ENCODE measurements at places on chromosomes 6 and 20. TPM values are rescaled to one million over a fixed set of nuclear protein-coding genes. Genes with fewer than 3 reads are reported as not detected.

DNA sequence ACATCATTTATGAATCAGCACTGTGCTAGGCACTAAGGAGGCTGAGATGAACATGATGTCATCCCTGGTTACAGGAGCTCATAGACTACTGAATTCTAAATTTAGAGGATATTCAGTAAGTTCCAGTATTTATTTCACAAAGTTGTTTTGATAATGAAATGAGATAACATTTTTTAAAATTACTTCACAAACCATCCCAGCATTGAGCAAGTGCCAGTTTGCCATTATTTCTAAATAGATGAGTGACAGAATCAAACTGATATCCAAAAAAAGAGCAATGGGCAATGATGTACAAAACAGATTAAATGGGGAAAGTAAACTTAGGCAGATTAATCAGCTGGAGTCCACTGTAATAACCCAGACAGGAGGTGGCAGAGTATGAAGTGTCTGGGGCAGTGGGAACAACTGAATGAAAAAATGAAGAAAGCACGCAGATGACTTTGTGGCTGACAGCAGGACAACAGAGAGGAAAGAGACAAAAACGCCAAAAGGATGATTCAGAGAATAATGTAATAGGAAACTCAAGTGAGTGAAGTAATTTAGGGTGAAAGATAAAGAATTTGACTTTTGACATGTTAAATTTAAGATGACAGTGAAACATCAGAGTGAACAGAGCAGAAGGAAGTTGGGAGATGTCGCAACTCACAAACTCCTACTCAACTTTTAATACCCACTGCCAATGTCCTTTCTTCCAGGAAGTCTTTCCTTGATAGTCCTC lies 70.2 kb downstream of the RCAN2 start:
- no peak for DNase-seq

REM1 gene
- total RNA-seq = not detected

- DNase-seq = no peak
Measured at GRCh38 chr6:156862711-156863110, 85.5 kb downstream of the ARID1B start.

ELOVL4 gene
- total RNA-seq = 2.6 TPM

LIN28B gene
- total RNA-seq = 0.06 TPM

DNA sequence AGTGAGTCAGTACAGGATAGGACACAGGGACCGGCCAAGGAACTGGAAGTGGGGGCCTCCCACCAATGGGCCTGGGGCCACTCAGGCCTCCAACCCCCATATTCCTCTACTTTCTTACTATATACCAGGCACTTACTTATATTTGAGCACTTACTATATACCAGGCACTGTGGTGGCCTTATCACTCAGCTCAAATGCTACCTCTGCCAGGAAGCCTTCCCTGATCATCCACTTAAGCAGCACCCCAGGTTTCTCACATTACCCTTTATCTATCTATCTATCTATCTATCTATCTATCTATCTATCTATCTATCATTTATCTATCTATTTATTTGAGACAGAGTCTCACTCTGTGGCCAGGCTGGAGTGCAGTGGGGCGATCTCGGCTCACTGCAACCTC lies 12.3 kb upstream of the UBE2V1 start:
- no peak for DNase-seq

DNA sequence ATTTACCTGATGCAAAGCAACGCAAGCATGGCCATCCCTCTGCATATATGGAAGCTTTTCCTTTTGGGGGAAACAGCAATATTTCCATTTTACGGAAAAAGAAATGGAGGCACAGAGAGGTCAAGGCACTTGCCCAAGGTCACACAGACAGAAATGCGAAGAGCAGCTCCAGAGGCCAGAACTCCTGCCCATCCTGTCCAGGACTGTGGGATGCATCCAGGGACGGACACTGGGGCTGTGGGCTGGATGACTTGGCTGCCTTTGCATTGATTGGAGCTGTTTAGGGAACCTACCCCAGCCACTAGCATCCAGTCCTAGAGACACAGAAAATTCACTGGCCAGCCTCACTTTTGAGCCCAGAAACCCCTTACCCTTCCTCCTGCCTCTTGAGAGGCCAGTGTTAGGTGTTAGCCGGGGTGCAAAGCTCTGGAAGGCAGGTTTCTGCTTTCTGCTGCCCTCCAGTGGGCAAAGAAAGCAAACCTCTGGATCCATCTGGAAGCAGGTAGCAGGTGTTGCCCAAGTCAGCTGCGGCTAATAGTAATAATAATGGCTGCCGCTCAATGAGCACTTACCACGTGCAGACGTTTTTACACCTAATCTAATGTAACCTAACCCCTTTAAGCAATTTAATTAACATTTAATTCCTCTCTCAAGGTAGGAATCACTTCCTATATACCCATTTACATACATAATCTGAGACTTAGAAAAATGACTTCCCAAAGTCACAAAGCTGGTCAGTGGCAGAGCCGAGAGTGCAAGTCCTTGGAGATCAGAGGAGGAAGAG lies 31.7 kb upstream of the CCN5 start:
- DNase-seq = no peak

DNA sequence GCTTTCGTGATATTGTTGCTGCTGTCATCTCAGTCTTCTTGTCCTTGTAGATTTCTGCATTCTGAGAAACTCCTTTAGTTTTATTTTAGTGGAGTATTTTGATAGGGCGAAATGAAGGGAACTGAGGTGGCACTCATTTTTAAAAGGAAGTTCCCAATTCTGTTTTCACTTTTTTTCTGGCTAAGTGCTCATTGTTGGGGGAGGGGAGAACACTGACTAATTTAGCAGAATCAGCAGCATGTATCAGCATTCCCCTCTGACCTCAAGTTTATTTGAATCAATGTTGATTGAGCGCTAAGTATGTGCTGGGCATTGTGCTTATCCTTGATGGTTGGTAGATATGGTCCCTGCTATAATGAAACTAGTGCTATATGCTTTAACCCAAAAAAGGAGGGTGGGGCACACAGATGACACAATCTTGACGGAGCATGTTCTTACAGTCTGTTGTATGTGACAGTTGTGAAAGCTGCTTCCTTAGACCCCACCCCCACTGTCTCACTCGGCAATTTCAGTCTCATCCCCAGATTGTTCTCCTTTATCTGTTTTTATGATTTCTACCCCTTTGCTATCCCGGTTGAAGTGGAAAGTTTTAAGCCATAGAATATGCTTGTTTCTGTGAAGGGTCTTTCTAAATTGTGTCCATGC lies 262.4 kb downstream of the SOX4 start:
- no peak for DNase-seq

MCCD1 gene
- not detected for total RNA-seq

GRCh38 chr6:5553767-5554166 lies 292.5 kb downstream of the FARS2 start:
- DNase-seq = no peak
